ENCODE measurements at places on chromosomes 7 and 10. TPM values are rescaled to one million over a fixed set of nuclear protein-coding genes. Genes with fewer than 3 reads are reported as not detected.

SLC25A13 gene
- 26.5 TPM for total RNA-seq

CRPPA gene
- 11.8 TPM for total RNA-seq

ZNF32 gene
- 42.9 TPM for total RNA-seq

A1CF gene
- not detected for total RNA-seq

NUP42 gene
- 63.2 TPM for total RNA-seq

Data from diencephalon (tissue), 1 donor.